ENCODE measurements at places on chromosomes 7 and 10.

- DNase-seq, result peak; percentile 54
These were observed 85.3 kb upstream of the RPA3 start for GRCh38 chr7:7803715-7804178.

DNA sequence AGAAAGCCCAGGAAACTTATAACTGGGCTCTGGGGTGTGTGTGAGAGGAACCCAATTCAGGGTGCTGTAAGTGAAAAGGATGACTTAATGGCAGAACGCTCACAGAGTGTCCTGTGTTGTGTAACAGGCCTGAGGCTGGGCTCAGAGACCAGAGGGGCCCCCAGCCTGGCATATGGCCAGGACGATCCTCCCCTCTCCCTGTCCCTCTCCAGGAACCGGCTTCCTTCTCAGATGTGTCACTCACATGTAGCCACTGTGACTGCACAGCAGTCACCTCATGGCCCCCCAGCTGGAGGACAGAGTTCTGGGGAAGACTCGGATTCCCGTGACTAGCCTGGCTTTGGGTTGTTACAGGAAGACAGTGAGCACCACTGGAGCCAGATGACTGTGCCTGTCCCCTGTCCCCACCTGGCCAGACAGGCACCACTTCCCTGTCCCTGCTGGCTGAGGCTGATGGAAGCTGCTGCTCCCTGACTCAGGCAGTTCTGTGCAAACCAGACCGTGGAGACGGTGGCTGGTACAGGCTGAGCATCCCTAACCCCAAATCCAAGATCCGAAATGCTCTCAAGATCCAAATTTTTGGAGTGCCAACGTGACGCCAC, 220.5 kb downstream of the MLLT10 start:
- DNase-seq, result no peak

DNA sequence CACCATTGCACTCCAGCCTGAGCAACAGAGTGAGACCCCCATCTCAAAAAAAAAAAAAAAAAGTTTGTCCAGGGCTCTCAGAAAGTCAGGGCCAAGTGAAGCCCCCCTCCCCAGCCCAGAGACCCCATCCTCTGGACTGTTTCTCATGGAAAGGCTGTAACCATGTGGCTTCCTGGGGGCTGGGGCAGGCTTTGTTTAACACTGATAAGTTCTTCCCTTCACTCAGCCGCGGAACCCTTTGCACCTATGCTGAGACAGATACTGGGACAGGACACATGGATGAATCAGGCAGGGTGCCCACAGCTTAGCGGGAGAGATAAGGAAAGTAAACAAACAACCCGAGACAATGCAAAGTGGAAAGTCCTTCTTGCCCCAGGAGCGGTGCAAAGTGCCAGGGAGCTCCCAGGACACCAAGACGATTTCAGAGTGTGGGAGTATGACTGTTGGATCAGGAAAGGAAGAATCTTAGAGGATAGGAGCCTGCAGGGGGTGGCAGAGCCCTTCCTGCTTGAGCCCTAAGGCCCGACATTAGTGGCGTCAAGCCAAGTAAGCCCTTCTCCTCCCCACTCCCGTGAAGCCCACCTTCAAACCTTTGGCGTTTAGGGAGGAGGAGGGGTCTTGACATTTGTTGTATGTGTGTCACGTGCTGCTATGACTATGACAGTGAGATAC, 11.6 kb downstream of the MLXIPL start:
- DNase-seq, result no peak

- DNase-seq, result no peak
These were observed 44.4 kb downstream of the ATXN7L1 start for GRCh38 chr7:105831824-105832535.

- DNase-seq, result no peak
These were observed 14.7 kb downstream of the ASNS start for GRCh38 chr7:97857544-97857943.

DNA sequence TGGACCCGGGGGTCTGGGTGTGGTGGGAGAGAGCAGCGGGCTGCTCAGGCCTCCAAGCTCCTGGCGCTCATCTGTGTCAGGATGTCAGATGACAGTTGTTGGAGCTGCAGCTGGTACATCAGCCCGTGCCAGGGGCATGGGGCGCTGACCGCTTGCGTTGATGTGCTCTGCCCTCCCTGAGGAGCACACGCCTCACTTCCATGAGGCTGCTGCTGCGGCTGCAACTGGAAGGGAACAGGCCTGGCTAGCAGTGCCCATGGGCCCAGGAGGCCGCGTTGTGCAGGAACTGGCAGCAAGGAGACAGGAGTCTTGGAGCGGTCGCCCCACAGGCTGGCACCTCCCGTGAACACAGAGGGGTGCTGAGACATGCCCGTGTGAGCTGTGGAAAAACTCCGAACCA, 361.3 kb upstream of the MKI67 start:
- DNase-seq, result no peak

DNA sequence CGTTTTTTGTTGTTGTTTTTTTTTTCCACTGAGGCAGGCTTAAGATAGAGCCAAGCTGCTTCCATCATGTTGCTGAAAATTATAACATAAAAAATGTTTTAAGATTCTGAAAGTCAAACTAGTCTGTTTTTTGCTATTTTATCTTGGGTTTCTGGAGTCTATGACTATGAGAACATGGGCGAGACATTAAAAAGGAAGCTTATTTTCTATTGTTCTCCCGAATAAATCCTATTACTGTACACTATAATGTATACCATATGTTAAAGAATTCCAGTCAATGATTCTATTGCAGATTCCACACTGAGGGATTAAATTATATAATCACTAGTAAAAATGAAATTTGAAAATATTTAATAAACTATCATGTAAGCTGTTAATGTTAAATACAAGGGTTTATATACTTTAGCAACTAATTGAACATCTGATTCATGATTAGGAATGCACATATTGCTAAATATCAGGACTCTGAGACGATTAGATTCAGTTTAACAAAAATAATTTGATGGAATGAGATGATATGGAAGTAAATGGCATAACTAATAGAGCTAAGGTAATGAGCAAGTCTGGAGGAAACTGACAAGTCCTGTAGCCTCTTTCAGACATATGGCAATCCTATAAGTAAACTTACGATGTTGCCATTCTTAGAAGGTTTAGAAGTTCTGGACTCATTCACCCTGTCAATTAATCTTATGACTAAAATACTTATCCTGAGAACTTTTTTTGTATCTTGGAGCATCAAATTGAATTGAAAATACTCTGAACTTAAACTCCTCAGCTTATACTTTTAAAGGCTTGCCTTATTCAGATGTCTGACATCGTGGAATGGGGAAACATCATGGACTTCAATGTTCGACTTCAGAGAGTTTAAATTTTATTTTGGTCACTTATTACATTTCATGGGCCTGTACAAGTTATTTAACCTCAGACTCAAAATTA, 294.8 kb upstream of the DGKB start:
- DNase-seq, result peak; percentile 48

DNA sequence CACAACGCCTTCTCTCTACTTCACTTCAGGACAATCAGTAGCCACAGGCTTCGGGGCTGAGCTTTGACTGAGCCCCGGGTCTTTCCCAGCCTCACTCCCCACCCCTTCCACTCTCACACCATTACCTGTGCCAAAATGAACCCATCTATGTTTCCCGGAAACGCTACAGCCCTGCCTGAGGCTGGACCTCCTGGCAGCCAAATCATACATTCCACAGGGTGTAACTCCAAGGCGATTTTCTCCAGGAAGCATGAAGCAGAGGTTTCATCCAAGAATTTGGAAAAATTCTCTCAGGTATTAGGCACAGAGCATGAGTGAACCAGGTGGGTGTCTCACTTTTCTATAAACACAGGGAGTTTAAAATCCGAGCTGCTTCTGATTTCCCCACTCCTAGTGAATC, 286.3 kb downstream of the TNS3 start:
- DNase-seq, result no peak

- peak; percentile 84 for DNase-seq
These were observed 93.9 kb downstream of the ATXN7L1 start for GRCh38 chr7:105782391-105783042.

GRCh38 chr10:84193846-84194423, 402 bp upstream of the CDHR1 start:
- DNase-seq, result no peak

DNA sequence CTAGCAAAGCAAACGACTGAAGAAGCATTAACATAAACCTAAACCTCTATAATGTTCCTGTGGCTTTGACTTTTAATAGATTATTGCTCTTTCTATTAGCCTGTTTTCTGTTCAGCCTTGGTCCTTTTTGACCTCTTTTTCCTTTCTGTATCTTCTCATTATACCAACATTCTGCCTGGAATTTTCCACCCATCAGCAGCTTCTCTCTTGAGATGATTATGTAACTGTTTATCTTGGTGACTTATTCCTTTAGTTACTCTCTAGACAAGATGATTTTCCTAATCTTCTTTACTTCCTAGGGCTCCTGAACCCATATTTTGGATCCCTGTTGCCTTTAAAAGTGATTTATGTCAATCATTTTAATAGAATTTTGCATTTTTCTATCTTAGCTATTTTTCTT, 81.1 kb downstream of the MYO3A start:
- DNase-seq, result no peak

GRCh38 chr7:72446591-72447462, 34.7 kb upstream of the CALN1 start:
- no peak for DNase-seq

GRCh38 chr10:11881477-11882417, 58.6 kb downstream of the PROSER2 start:
- no peak for DNase-seq

GRCh38 chr10:105149371-105149891, 508.3 kb downstream of the SORCS3 start:
- peak; percentile 56 for DNase-seq

DNA sequence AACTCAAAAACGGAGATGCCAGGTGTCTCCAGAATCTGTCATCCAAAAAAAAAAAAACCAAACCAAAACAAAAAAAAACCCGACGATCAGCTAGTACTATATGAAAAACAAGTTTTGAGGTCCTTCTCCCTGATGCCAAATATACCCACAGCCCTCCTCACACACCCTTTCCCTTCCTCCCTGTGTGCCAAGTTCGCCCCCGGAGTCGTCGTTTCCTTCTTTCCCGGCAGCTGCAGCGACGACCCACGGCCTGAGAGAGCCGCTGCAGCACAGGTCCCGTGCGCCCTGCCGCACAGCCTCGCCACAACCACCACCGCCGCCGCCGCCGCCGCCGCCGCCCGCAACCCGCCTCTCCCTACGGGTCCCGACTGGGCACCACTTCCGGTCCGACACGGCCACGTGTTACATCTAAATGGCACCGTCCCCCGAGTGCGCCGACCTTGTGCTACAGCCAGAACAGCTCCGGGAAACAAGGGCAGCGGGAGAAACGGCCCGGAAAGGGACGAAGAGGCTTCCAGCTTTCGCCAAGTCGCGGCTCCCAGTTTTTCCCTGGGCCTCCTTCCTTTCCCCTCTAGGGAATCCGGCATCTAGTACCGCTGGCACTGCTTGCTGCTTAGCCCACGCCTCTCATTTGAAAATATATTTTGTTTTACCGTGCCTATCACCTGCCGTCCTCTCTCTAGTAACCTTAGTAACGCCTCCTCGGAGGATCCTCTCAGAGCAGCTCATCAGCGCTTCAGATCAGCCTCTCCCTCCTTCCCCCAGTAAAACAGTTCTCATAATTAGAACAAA, at the start of gene FRA10AC1:
Gene FRA10AC1, minus strand, starts transcription at position 383 of the 792 bp plus-strand sequence. CDS start 2,486 bp downstream, outside the sequence.
- DNase-seq, result peak; percentile 92

DNA sequence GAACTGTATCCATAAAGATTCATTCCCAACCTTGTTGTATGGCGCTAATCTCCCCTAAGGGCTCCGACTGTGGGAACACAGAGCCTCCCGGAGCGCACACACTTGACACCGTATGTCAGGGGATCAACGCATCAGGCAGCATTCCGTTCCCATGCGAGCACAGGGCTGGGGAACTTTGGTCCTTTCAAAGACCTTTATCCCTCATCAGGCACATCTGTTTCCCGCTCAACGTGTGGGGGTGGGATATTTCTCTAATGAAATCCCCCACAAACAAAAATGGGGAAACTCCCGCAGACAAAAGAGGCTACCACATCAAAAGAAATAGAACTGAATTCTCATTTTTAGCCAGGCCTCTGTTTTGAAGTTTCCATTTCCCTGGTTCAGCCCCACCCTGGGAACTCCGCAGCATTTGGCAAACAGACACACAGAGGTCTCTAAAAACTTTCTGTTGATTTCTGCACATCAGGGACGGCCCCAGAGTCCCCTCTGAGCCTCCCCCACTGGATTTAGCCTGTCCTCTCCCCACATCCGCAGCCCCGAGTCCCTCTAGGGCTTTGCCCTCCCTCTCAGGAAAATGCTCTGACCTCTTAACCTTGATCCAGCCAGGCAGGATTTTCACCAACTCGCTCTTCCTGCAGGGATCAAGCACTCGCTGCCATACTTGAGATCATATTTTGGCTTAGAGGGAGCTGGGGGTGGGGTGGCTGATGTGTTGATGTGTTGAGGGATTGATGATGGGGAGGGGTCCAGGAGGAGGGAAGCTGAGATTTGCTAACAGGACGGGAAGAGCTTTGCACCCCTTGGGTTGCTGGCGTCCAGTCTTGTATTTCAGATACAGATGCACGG, 6.6 kb downstream of the CPA5 start:
- peak; percentile 50 for DNase-seq

DNA sequence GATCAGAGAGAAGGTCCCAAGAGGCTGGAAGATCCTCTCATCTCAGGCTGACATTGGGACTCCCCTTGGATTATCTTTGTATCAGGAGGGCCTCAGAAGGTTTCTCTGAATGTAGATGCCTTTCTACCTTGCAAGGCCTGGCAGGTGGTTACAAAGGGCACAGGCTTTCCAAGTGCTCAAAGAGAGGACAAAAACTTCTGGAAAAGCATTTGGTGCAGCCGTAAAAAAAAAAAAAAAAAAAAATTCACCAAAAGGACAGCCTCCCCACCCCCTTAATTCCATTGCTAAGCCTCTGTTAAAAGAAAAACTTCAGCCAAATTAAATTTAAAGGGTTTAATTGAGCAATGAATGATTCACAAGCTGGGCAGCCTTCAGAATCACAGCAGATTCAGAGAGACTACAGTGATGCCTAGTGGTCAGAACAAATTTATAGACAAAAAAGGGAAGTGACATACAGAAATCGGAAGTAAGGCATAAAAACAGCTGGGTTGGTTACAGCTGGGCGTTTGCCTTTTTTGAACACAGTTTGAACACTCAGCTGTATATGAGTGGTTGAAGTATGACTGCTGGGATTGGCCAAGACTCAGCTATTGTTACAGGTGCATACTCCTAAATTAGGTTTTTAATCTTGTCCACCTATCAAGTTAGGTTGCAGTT, 42.5 kb upstream of the LRGUK start:
- DNase-seq, result no peak

DNA sequence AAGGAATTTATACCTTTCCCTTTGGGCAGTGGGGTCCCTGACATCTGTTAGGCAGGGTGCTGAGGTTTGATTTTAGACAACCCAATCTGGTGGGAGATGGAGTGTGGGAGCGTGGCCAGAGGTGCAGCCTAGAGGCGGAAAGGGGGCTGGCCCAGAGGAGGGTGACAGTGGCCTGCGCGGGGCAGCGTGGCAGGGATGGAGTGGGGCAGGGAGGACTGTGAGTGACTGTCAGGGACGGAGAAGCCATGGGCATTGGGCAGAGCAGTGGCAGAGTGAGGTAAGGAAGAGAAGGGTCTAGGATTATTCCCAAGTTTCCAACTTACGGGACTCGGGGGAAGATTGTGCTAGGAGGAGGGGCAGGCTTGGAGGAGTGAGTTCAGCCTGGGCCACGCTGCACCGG, 181.9 kb downstream of the CCDC3 start:
- DNase-seq, result no peak

Data from fibroblast of skin of abdomen (primary cell).